Substantia nigra (tissue), 51 donors: ENCODE measurements at places on chromosomes 3 and 15.

DNA sequence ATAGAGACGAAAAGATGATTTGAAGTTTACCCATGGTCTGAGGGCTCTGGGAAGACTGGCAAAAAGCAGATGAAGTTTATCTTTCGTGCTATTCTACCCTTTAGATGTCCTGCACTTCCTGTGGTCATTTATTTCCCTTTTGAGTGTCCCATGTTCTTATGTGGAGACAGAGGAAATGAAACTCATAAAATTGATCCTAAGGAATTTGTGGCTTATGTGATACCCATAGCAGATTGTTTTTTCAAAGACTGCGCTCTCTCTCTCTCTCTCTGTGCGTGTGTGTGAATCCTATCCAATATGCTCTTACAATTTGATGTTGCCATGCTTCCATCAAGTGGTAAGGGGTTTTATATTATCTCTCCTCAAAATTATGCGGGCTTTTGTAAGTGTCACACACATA is 607.5 kb upstream of the DPPA4 start:
- no peak for DNase-seq

DNA sequence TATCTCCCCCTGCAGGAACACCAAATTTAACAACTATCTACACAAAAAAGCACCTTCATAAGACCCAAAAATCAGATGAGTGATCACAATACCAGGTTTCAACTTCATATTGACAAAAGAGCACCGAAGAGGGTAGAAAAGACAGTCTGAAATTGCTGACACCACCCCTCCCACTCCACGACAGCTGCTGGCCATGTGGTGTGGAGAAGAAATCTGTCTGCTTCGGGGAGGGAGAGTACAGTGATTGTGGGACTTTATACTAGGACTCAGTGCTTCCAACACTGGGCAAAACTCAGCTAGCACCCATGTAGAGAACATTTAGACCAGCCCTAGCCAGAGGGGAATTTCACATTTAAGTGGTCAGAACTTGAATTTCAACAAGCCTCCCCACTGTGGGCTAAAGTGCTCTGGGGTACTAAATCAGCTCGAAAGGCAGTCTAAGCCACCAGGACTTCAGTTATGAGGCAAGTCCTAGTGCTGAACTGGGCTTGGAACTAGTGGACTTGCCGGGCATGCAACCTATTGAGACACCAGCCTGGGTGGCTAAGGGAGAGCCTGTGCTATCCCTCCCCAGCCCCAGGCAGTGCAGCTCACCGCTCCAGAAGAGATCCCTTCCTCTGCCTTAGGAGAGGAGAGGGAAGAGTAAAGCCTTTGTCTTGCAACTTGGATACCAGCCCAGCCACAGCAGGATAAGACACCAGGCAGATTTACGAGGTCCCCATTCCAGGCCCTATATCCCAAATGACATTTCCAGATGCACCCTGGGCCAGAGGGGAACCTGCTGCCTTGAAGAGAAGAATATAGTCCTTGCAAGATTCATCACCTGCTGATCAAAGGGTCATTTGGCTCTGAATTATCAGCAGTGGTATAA is 44.6 kb upstream of the POU1F1 start:
- DNase-seq = no peak

DNA sequence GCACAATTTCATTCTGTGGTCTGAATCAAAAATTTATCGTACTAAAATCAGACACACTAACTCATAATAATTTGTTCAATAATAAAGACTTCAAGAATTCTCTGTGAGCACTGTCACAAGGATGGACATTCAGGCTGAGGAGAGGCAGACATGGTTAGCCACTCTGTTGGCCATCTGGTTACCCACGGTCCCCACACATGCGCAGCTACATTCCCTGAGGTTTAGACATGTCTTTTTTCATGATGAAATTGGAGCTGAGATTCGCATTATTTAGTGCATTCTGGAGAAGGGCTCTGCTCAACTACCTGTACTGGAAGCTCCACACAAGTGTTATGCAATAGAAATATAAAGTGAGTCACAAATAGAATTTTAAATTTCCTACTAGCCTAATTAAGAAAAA is 156.9 kb downstream of the SUCNR1 start:
- DNase-seq = no peak

DNA sequence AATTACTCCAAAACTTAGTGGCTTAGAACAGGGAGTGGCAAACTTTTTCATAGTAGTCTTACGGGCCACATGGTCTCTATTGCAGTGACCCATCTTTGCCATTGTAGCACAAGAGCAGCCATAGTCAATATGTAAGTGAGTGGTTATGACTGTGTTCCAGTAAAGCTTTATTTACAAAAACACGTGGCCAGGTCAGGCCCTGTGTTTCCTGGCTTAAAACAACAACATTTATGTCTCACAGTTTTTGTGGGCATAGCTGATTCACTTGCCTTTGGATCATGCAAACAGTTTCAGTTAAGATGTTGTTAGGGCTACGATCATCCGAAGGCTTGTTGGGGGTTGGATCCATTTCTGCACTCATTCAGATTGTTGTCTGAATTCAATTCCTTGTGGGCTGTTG is 103.8 kb downstream of the CHCHD6 start:
- DNase-seq = no peak
